Activated CD4-positive, CD25-positive, alpha-beta regulatory T cell (primary cell): ENCODE measurements at places on chromosomes 6 and 20.

GRCh38 chr6:4620284-4621151 lies 155.7 kb upstream of the CDYL start:
- DNase-seq: no peak

DNA sequence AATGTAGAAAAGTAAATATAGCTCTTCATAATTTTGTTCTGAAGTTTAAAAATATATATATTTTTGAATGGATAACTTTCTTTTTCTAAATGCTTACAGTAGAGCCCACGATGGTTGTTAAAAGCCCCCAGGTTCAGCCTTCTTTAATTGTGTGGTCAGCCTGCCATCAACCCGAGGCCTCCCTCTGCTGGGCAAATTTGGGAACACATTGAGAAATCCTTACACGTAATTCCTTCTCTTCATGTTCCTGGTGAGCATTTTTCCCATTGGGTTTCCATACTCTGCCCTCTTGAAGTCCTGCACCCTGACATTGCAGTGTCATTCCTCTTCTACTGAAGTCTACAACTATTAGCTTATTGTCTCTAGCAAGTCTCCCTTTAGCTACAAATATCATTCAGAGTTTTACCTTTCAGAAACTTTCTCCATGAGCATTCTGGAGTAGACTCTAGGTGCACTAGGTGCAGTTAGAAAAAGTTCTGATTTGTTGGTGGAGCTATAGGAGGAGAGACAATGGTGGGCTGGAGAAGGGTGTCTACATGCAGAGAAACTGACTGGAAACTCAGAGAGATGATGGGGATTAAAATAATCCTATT lies 40.6 kb downstream of the TRIM38 start:
- peak; percentile 4 for DNase-seq

GRCh38 chr20:35171753-35172433 lies at the start of gene PROCR:
Gene PROCR, plus strand, starts transcription at chr20:35172072. Its CDS starts 83 bp downstream, at chr20:35172155.
- no peak for DNase-seq

- no peak for DNase-seq
These were observed 696 bp upstream of the SUPT3H start for GRCh38 chr6:45378334-45378926.

GRCh38 chr20:11296221-11296620 lies 621.5 kb upstream of the BTBD3 start:
- DNase-seq: no peak

DNA sequence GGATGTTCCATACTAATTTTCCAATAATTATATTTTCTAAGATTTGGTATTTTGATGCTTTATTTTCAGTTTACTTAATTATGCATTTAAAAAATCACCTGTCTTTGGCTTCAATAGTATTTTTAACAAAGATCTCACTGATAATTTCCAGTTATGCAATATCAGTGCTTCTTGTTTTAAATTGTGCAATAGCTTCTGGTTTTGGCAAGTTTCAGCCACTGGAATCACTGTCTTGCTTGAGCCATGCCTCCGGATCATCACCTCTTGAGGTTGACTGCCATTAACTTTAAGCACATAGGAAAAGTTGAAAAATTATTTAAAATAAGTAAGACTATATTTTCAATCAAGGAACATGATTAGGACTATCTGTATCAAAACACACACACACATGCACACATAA lies 1242.1 kb downstream of the HACE1 start:
- DNase-seq: no peak

DNA sequence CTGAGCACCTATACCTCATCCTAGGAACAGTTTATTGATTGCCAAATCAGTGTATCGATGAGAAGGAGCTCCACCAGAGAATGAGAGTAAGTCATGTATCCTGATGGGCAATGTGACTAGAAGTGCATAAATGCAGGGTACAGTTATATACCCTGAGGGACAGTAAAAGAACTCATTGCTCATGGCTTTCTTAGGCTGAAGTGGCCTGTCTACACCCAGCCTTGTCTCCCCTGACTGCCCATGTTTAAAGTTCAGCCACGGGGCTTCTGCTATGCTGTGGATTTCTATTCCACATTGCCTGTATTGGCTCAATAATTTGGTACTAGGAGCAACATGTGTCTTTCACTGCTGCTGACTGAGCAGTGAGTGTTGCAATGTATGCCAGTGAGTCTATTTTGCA lies 400.4 kb upstream of the IMPG1 start:
- no peak for DNase-seq

DNA sequence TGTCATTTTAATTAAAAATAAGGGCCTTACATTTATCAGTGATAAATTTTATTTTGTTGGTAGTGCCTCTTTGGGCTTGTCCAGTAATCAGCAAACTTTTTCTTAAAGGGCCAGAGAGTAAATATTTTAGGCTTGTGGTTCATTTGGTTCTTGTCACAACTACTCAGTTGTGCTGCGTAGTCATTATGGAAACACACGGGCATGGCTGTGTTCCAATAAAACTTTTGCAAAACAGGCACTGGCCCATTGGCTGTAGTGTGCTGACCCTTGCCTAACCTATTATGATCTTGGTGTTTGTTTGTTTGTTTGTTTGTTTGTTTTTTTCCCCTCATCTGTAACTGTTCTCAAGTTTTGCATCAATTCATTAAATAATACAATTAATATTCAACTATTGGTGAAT lies 19.4 kb downstream of the TBPL1 start:
- DNase-seq: no peak

DNA sequence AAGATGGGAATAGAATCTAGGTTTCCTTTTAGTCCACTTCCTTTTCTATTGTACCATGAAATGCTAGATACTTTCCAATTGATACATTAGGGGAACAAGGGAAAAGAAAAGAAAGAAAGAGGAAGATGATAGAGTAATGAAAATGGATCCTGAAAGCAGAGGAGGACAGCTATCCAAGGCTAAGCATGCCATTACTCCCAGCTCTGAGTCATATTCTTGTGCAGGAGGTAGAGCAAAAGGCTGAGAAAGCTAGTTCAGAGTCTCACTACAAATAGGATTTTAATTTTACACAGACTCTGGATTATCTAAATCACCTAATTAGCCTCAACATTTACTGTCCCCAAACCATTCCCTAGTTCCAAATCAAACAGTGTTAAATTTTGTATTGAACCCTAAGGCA lies 23.6 kb downstream of the RWDD2A start:
- DNase-seq: no peak

DNA sequence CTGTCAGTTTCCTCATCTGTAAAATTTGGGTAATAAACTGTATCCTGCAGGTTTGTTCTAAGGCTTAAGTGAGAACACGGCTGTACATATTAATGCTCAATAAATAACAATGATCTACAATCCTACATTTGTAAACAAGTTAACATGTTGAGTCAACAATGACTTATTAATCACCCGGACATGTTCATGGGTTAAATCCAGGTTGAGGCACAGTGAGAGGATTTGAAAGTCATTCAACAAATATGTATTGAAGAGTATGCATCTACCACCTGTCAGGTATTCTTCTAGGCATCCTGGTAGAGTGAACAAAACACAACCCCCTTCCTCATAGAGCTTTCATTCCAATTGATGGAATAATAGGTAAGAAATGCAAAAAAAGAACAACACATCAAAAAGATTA lies 554.7 kb upstream of the SLC35B3 start:
- DNase-seq: no peak

DNA sequence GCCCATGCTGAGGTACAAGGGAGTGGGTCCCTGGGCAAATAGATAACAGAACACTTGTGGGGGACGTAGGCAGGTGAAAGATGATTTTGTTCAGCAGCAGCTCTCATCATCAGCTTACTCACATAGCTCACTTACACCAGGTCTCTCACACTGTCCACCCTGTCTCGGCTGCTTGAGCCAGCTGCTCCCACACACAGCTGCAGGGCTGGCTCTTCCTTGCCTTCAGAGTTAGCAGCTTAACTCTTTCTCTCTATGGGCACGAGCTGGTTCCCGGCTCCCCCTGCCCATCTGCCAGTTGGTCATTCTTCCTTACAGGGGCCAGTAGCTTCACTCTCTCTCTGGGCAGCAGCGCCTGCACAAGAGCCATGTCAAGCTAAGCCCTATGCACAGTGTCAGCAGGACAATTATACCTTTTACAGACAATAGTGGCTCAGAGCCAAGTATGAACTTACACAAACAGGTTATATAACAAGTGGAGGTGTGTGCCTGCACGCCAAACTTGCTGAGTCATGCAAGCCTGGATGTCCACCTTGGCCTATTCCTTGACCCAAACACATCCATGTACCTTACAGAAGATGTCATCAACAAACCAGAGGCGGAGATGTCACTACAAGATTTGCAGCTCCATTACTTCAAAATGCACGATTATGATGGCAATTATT lies 18.7 kb downstream of the ZNF391 start:
- no peak for DNase-seq

DNA sequence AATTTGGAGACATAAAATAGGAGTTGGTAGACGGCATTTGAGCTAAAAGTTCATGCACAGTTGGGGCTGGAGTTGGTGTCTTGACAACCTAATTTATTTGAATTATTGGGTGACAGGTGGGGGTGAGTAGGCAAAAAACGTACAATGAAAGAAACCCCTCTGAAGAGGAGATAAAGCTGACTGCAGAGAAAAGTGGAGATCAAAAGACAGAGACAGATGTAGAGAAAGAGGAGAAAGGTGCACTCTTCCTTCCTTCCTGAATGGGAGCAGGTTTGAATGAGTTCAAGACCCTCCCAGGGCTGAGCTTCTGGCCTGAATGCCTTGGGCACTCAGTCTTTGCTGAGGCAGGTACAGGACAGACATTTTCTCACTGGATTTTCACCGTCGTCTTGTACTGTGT lies 284.3 kb downstream of the DHX35 start:
- no peak for DNase-seq

GRCh38 chr6:165900970-165901369 lies 237.9 kb upstream of the PDE10A start:
- no peak for DNase-seq

- no peak for DNase-seq
These were observed 55.3 kb upstream of the HIVEP1 start for GRCh38 chr6:11956781-11957180.

- DNase-seq: no peak
These were observed 65.0 kb upstream of the TOX2 start for GRCh38 chr20:43849496-43850186.

GRCh38 chr20:44938637-44939036 lies 21.6 kb downstream of the TOMM34 start:
- DNase-seq: no peak
